Fibroblast of skin of scalp (primary cell): ENCODE measurements at places on chromosomes 1 and 21.

GRCh38 chr1:207049974-207050391 is 1.0 kb downstream of the YOD1 start:
- DNase-seq = peak; percentile 45

GRCh38 chr1:195185321-195185720 is 1422.9 kb downstream of the KCNT2 start:
- no peak for DNase-seq

- DNase-seq = no peak
Observed at GRCh38 chr1:27600498-27601175, 3.3 kb downstream of the AHDC1 start.

DNA sequence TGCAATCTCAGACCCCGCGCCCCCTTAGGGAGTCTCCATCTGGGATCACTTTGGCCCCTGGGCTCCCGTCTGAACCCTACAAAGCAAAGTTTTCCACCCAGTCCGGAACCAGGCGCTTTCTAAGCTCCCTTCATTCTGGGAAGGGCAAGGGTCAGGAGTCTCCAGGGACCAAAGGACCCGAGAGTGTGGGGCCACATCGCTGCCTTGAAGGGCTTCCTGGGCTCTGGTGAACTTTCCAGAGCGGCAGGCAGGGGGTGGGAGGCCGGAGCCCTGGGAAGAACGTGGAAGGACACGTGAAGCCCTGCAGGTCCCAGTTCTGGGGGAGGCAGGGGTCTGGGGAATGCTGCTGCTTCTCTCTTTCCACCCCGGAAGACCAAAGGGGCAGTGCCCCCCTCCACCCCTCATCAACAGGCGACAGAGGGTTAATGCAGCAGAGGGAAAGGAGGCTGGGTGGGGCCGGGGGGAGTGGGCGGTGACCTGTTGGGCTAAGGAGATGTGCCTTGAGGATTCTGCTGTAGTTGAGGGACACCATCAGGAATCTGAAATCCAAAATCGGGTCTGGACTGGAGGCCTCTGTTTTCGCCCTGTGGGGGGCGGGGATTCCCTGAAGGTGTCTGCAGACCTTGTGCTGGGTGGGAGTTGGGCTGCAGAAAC is 734 bp downstream of the CDK18 start:
- no peak for DNase-seq

- peak; percentile 40 for DNase-seq
Observed at GRCh38 chr1:54046671-54047383, 6.2 kb downstream of the TMEM59 start.

DNA sequence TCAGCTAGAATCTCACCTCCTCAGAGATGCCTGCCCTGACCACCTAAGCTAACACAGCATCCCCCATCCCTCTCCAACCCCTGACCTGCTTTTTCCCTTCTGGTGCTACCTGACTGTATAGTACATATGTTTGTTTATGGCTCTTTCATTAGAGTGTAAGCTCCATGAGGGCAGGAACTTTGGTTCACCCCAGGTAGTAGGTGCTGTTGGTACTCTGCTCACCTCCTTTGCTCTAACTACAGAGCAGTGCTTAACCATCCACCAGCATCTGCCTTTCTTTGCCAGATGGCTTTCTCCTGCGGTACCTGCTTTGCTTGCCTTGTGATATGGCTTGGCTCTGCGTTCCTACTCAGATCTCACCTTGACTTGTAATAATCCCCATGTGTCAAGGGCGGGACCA is 18.7 kb upstream of the BLACAT1 start:
- no peak for DNase-seq

GRCh38 chr1:109434484-109434883 is 8.2 kb upstream of the PSMA5 start:
- DNase-seq = no peak

DNA sequence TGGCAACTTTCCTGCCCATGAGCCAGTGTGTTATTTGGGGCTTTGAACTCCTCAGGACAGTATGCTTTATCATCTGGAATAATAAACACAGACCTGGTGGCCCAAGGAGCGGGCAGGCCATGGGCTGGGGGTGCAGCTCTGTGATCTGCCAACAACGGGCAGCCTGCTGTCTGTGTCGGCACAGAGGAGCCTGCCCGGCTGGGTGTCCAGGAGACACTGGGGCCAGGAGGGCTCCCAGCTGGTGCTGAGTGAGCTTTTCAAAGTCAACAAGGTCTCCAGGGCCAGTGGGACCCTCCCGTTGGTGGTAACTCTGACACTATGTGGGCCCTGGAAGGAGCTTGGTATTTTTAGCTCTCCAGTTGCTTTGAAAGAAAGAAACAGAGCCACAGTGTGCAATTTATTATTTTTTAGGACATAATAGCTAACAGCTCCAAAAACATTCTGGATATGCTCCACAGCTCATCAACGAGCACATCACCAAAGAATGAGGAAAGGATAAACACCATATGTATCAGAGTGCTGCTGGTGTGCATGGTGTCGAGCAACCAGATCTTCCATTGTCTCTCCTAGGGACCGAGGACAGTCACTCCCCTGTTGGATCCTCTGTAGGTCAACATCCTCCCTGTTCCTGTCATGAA is 488.7 kb upstream of the USP24 start:
- peak; percentile 72 for DNase-seq

GRCh38 chr1:185309566-185309965 is 7.5 kb downstream of the IVNS1ABP start:
- DNase-seq = no peak

- no peak for DNase-seq
Observed at GRCh38 chr1:203162403-203162802, 13.2 kb downstream of the MYBPH start.

GRCh38 chr1:12572522-12572921 is 45.5 kb downstream of the DHRS3 start:
- DNase-seq = no peak

DNA sequence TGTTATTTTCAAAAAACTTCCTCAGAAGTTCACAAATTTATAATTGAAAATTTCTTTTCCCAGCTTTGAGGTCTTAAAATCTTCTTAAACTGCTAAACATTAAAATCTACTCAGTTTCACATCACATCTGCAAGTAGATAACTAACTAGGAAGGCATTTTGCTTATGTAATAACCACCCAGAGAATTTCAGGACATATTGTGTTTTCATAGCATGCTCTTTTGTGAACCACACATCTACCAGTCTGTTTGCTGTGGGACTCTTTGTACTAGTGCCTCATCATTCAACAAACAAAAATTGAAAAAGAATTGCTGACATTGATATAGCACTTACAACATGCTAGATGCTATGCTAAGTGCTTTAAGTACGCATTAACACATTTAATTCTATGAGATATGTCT is 31.6 kb upstream of the C1orf146 start:
- DNase-seq = peak; percentile 15

DNA sequence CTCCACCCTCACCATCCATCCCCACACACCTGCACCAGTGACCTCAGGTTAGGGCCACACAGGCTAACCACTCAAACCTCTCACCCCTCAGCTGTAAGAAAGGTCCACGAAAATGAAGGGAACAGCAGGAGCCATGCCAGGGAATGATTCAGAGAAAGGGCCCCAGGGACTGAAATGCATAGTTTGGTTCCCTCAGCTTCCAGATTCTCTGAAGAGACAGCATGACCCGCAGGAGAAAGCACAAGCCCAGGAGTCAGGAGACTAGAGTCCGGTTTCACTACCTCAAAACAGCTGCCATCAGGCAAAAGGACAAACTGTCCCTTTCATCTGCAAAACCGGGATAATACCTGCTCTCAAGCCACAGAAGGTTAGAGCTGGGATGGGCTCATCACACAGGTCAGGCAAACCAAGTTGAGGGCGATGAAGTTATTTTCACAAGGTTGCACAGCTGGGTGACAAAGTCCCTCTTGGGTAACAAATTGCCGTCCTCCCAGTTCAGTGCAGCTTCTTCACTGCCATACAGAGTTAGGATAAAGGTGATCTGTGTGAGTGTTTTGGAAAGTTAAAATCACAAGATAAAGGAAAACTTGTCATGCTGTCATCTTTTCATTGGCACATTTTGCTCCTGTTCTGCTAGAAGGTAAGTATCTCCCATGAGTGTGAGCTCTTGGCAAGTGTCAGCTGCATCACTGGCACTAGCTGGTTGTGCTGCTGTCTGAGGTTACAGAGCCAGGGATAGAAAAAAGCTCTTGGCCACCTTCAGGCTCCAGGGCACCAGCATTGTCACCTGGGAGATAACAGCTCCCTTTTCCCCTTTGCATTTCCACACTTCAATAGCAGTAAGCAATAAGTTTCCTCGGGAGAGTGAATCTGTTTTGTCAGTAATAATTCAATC is 120.4 kb downstream of the KCNH1 start:
- peak; percentile 64 for DNase-seq
